ENCODE measurements at places on chromosomes 16 and 17.

- no peak for DNase-seq
These were observed 46.7 kb downstream of the ACTG1 start for GRCh38 chr17:81465910-81466309.

- DNase-seq: no peak
These were observed 20.3 kb downstream of the CHMP6 start for GRCh38 chr17:81011951-81012350.

DNA sequence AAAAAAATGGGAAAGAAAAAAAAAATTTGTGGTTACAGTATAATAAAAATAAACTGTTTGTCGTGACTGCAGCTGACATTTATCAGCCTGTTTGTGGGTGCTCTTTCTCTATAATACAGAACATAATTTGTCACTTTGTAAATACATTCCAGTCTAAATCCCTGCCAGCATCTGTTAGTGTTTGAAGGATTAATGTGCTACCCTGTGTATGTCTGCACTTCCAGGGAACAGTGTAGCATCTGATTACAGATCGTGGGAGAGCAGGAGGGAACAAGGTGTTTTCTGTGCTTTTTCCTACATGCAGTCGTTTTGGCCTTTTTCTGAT lies 265.1 kb downstream of the WWOX start:
- no peak for DNase-seq

DNA sequence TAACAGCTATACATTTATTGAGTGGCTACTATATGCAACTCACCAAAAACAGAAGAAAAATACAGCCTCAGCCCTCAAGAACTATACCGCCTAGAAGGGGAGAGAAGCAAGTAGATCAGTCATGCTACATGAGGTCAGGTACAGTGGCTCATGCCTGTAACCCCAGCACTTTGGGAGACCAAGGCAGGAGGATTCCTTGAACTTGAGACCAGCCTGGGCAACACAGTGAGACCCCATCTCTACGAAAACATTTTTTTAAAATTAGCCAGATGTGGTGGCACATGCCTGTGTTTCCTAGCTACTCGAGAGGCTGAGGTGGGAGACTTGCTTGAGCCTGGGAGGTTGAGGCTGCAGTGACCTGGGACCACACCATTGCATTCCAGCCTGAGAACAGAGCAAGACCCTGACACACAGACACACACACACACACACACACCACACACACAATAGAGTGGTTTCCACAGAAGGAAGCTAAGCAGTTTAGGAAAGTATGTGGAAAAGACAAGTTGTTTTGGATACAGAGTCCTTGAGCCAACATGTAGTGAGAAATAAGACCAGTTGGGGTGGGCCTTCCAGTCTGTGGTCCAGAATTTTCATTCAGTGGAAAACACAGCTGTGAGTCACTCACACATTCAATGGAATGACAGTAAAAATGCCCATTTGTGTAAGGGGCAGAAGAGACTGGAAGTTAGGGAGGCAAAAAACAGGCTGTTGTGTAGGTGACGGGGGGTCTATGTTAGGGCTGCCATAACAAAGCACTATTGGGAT lies 10.7 kb upstream of the SNTB2 start:
- no peak for DNase-seq

DNA sequence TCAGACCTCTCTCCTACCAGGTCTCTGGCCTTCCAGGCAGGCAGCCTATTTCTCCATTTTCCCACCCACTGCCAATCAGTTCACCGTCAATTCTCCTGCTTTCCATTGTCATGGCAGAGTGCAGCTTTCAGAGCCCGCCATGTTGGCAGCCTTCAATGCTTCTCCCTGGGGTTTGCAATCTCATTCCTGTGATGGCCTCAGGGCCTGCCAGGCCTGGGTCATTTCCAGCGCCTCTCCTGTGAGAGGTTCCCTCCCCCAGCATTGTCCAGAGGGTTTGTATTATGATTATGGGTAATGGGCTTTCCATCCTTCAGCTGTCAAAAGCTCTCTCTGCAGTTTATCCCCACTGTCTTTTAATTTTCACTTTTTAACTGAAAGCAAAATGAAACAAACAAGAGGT lies 716.6 kb upstream of the CDH8 start:
- no peak for DNase-seq

DNA sequence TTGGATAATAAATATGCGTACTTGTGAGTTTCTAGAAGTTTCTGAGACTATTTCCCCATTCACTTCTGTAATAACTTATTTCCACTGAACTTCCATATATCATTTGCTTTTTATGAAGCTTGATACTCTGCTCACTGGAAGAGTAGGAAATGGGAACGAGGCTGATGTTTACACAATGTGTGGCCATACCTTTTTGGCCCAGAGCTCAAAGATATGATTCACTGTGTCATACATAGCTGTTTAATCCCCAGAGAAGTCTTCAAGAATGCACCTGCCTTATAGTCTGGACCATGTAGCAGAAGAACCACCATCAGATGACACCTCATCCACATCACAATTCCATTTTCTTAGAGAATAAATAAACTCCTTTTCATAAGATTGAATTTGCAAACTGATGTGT lies 40.3 kb upstream of the TEKT3 start:
- DNase-seq: no peak

DNA sequence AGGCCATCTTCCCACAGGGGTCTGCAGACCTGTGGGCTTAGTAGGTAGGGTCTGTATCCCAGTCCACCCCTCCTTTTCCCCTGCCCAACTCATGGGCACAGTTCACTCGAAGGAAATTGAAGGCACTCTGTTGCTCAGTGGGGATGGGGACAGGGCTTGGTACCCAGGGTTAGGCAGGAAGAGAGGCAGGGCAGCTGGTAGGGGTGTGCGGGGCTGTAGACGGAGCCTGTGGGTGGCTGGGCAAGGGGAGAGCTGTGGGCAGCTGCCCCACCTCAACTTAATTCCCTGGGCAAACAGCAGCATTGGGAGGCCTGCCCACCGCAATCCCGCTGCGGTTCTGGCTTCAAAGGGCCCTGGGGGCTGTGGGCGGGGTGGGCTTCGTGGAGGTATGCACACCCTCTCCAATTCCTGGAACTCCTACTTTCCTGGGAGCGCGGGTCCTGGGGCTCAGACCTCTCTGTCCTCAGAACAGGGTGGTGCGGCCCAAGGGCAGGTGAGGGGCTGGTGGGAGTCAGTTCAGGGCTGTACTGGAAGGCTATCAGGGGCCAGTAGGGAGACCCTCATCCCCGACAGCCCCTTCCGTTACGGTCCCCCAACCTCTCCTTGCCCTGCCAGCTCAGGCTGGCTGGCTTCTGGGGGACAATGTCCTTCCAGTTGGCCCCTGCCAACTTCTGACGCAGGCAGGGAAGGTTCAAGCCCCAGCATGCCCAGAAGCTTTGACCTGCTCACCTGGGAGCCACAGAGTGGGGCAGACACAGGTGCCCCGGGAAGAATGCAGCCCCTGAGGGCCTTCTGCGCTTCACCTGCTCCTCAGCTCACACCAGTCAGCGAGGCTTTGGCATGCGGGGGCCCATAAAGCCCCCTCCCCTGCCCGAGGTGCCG lies 9.1 kb downstream of the FOXJ1 start:
- DNase-seq: no peak

GRCh38 chr16:89481356-89481955 lies 8.9 kb downstream of the ANKRD11 start:
- no peak for DNase-seq

DNA sequence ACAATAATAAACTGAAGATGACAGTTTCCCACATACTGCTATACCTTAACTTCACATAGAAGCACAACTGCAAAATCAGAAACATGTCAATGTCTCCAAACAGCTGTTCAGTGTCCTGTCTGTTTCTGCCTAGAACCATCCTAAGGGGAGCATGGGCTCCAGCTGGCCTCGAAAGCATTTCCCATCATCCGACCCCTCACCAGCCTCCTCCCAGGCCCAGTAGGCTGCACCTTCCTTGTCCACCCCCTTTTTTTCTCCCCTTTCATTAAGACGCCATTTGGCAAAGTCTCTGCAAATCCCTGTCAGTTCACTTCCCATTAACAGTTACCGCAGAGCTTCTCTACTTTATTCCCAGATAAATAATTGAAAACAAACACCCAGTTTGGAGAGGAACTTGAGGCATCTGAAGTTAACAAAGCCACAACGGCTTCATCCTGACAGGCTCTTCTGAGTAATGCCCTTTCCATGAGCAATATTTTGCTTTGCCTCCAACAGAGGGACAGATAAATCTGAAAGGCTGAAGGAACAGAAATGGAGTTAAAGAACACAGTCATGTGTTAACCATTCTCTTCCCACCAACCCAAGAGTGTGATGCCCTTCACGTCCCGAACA lies 65.3 kb downstream of the SLC39A11 start:
- no peak for DNase-seq

DNA sequence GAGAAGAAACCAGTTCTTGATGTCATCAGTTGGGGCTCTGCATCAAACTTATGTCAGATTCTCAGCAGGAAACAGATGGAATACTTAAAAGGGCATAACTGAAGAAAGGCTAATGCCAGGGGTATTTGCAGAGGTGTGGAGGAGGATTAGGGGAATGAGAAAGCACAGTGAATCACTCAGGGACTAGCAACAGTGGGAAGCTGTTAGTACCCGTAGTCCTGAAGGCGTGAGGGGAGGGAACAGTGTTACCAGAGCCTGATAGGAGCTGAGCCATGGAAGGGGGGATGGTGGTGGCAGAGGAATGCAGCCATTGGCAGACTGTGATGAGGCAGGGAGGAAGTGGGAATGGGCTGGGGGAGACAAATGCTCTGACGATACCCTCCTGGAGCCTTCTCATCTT lies 162.3 kb downstream of the UTP18 start:
- DNase-seq: no peak

DNA sequence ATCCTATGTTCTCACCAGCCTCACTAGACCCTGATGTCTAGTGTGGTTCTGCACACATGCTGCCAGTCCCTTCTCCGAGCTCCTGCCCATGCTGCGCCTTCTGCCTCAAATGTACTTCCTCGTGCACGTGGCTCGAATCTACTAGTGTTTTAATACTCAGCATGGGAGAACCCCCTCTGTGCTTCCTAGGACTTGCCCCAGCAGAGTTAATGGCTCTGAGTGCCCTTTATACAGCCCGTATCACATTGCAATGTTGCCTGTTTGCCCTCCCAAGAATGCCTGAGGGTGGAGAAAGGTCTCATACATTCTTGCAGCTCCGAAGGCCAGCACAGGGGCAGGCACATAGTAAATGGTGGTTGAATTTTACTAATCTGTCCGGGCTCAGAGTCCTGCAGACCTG lies 190.8 kb upstream of the NLRP1 start:
- DNase-seq: no peak
